ENCODE measurements at places on chromosomes 2 and 18. TPM values are rescaled to one million over a fixed set of nuclear protein-coding genes. Genes with fewer than 3 reads are reported as not detected.

DNA sequence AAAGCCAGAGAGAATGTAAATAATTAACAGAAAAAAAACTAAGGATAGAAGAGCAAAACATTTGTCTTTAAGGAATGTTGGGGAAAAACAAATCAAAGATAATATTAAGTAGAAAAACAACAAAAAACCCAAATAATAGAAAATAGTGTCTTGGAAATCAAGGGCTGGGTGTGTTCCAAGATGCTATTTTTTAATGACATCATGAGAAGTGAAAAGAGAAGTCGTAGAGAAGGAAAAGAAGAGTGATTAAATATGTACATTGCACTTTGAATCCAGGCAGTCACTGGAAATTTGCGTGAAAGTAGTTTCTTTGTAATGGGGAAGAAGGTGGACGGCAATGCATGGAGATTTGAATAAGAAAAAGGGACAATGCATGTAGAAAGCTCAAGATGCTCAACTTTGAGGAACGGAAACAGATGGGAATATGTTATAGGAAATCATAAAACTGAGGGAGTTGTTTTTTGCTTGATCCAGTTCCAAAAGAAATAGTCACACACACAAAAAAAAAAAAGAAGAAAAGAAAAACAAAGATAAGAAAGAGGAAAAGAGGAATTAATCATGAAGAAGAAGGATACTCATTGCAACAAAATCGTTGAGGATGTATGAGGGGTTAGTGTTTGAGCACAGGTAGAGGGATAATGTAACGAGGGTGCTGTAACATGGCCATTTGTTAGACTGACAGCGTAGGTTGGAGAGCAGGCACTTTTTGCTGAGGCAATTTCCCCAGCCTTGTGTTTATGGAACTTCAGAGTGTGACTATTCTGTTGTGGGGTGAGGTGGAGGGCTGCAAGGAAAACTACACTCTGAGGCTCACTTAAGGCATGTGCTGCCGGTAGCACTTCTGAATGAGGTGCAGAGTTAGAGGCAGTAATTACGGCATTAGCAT, 184.1 kb downstream of the CALCRL start:
- no peak for DNase-seq

GRCh38 chr2:143282684-143283083, 153.5 kb downstream of the ARHGAP15 start:
- DNase-seq, result no peak

GRCh38 chr2:98504381-98505109, 59.9 kb downstream of the INPP4A start:
- no peak for DNase-seq

- DNase-seq, result no peak
Measured at GRCh38 chr18:63829886-63830285, 54.7 kb downstream of the SERPINB7 start.

DNA sequence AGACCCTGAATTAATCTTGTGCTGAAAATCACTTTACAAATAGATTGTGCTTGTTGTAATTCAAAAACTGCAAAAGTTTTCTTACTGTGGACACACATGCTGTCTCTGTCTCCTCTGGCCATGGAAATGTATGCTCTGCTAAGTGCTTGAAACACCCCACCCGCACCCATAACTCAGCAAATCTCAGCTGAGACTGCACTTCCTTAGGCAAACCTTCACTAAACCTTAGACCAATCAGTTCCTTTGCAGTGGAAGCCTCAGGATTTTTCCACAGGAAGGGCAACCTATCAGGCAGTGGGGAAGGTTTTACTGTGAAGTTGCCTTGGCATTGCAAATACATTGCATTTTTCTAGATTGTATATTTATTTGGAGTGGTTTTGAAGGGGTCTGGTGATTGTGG, 62.2 kb upstream of the PLA2R1 start:
- DNase-seq, result no peak

DNA sequence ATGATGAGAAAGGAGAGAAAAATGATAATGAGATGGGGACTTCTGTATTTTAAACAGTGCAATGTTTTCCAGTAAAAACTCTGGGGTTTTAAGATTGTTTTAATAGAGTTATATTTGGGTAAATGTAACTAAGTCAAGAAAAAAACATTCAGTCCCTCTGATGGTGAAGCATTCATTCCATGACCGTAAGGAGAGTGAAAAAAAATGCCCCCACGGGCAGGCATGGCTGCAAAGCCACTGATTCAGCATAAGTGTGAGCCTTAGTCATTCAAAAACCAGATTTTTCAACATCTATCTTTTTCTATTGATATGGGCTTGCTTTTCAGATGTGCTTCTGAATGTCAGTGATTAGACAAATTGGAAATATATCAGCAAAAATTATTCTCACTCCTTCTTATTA, 957.8 kb downstream of the SLC4A3 start:
- DNase-seq, result no peak

DNA sequence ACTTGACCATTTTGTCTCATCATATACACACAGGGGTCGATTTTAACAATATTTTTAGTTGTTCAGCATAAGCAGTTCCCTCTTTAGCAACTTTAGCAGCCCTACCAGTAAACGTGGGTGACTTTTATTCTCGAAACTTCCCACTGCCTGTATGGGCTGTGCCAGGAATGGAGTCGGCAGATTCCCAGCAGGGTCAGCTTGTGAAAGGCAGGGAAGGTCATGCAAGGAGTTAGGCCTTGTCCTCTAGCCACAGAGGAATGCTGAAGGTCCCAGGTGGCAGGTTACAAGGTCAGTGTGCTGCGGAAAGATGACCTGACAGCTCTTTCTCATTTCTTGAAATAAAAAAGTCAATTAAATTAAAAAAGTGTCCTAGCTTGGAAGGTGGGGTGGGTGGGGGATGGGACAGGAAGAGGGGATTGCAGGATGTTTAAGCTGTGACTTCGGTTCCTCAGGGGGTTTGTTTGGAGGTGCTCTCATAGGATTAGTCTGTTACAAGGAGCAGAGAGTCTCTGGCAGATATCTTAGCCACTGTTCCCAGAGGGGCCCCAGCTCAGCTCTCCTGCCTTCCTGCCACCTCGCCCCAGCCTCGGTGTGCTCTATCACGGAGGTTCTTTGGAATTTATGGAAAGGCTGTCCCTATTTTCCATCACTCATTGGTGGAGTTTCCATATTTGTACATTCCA, 21.4 kb downstream of the DRC1 start:
- no peak for DNase-seq

- no peak for DNase-seq
Measured at GRCh38 chr18:78587626-78588600, 391.7 kb upstream of the SALL3 start.

Gene PRSS56
- not detected for total RNA-seq

Gene FOXI3
- total RNA-seq, result not detected

Gene FRZB
- total RNA-seq, result 11.8 TPM

Gene BMP10
- total RNA-seq, result not detected

Gene TUBB8B
- total RNA-seq, result not detected
